ENCODE measurements at places on chromosomes 6 and 20.

- DNase-seq: no peak
These were observed 65.1 kb downstream of the CGA start for GRCh38 chr6:87029711-87030314.

- DNase-seq: no peak
These were observed 101.9 kb downstream of the LRFN2 start for GRCh38 chr6:40485300-40485699.

GRCh38 chr20:47493963-47494293 lies 7.8 kb upstream of the NCOA3 start:
- no peak for DNase-seq

DNA sequence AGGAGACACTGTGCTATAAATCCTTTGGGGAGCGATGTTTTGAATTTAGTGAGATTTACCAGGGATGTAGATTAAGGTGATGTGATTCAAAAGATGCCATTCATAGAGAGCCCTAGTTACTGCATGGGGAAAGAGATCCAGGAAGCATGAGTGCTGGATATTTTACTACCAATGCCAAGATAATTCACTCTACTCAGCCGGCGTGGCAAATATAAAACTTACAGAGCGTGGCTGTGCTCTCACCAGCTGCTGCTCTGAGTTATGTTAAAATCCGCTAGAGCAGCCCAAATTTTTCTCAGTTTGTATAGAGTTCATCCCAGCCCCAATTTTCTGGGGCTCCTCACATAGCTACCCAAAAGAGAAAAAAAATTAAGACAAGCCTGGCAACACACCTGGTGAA lies 48.6 kb downstream of the BFSP1 start:
- no peak for DNase-seq

GRCh38 chr20:24450624-24451376 lies 18.6 kb upstream of the SYNDIG1 start:
- DNase-seq: no peak

DNA sequence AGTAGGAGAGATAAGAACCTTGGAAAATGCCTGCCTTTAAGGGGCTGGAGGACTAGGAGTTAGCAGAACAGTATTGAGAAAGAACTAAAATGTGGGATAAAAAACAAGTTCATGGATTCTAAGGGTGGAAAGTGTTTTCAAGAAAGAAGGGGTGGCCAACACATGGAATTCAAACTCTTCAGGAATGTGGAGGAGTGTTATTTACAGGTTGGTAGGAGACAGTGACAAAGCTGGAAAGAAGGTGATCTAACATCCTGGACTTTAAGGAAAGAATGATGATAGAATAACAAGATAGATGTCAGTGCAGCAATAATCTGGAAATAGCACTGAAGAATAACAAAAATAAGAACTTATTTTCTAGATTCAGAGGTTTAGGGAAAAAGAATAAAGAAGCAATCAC lies 54.0 kb upstream of the TNFRSF21 start:
- no peak for DNase-seq

DNA sequence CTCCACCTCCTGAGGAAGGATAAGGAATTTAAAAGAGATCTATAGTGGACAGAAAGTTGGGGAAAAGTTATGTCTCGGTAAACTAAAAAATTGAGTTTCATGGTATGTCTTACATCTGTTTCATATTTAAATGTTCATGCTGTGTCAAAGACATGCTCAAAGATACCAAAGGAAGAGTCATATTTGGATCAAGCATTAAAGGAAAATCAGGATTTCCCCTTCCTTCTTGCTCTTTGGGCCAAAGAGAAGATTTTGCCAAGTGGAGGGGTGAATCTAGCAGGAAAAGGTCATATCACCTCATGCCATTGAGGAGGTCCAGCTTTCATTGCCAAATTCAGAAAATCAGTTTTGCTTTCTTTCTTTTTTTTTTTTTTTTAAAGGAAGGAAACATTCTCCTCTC lies 192.4 kb downstream of the OGFRL1 start:
- no peak for DNase-seq

DNA sequence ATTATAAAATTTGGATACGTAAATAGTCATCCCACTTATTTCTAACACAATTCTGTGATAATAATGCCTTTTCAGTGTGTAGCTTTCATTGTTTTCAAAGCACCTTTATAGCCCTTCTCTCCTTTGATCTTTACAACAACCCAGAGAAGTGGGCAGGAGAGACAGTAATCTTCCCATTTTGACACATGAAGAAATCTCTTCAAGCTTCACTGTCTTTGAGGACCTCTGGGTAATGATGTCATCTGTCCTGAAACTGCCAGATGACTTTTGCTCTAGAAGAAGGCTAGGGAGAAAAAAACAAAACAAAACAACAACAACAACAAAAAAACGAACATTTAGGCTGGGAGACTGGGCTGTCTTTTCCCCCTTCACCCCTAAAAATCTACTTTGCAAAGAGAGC lies 203.0 kb downstream of the KCNQ5 start:
- no peak for DNase-seq

- no peak for DNase-seq
These were observed 319.7 kb upstream of the MAN1A1 start for GRCh38 chr6:119669221-119669620.

GRCh38 chr20:56363491-56363890 lies 4.7 kb downstream of the FAM210B start:
- DNase-seq: no peak

GRCh38 chr6:42484261-42484660 lies 32.5 kb upstream of the TRERF1 start:
- DNase-seq: no peak

DNA sequence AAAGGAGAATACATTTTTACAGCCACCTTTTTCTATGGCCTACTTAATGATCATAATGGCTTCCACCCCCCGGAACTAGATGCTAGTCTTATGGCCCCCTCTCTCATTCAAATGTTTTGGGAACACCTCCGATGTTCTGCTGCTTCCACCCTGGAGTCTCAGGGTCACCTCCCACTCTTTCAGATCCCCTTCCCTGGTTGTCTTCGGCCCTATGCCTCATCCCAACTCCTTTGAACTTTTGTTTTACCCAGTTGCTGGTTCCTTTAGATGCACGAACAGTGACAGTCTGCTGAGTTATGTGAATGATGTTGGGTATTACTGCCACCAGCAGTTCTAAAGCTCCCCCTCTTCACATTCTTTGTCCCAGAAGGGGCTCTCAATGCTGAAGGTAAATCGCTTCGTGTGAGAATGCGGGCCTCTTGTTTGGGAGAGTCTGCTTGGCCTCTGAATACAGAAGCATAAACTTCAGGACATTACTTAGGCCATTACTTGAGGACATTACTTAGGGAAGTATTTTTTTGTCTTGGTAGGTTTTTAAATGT lies 309.1 kb downstream of the SOX4 start:
- DNase-seq: no peak

GRCh38 chr6:169996378-169997051 lies 245.1 kb downstream of the ERMARD start:
- DNase-seq: no peak

- no peak for DNase-seq
These were observed 9.0 kb downstream of the EEF1A1 start for GRCh38 chr6:73511796-73512195.

GRCh38 chr6:157088841-157089240 lies 234.5 kb downstream of the TMEM242 start:
- no peak for DNase-seq

DNA sequence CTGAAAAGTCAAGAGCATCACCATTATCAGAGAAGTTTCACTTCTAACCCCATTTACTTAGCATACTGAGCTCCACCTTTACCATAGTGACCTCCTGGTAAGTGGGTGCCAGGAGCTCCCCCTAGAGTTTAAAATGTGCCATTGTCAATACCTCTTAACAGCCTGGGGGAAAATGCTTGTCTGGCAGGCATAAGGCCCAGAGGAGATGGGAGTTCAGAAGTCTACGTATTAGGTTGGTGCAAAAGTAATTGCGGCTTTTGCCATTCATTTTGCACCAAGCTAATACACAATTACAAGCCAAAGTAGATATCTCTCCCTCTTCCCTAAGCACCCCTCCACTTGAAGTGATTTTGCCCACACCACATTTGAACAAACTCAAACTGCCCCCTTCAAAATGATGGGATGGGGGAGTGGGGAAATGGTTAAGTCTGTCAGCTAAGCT lies 919.0 kb downstream of the KIF16B start:
- no peak for DNase-seq

GRCh38 chr6:28807682-28808280 lies 116.0 kb downstream of the TRIM27 start:
- no peak for DNase-seq

- DNase-seq: no peak
These were observed 468.0 kb downstream of the PREX1 start for GRCh38 chr20:48359692-48360341.

GRCh38 chr6:157221817-157222175 lies 101.5 kb downstream of the TMEM242 start:
- DNase-seq: no peak

DNA sequence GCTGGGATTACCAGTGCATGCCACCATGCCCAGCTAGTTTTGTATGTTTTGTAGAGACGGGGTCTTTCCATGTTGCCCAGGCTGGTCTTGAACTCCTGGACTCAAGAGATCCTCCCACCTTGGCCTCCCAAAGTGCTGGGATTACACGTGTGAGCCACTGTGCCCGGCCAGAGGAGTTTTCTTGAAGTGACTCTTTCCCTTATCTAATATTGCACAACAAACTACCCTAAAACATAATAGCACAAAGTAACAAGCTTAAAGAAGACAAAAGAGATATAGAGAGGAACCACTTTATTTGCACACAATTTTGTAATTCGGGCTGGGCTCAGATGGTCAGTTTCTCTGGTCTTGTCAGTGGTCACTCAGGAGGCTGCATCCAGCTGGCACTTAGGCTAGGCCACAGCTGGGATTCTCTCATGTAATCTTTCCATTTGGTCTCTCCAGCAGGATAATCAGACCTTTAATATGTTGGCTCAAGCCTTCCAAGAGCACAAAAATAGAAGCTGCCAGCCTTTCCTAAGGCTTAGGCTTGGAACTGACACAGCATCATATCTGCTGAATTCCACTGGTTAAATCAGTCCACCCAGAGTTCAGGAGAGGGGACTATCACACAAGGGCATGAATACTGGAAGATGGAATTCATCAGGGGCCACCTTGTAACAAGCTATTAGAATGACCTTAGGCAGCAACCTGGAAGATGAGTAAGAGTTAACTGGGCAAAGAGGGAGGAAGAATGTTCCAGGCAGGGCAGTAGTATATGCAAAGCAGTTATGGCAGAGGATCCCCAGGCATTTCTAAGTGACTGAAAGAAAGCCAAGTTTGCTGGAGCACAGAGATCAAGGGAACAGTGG lies 56.7 kb upstream of the PNRC1 start:
- DNase-seq: no peak

DNA sequence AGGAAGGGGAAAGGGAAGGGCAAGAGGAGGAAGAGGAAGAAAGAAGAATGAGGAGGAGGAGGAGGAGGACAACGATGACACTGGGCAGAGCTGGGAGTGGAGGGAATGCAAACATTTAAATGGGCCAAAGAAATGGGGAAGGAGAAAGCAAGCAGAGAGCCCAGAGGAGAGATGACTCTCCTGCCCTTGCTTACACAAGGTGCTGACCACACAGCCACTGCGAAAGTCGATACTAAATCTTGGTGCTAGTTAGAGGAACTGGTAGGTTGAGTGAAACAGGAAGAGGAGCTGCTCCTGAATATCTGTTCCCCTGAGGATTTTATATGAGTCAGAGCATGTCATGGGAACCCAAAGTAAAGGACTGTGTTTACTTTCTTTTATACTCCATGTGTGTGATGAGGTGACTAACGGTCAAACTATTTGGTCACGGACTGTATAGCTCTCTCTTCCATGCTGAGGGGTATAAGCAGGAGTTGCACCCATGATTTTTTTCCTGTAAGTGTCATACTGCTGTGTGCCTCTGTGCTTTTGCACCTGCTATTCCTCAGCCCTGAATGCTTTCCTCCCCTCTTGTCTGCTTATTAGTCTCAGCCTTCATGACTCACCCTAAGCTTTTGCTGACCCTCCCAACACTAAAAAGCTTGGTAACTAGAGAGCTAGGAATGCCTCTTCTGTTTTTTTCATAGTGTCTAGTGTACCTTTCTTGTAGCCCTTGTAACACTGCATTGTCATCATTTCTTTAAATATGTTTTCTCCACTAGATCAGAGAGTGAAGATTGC lies 9.5 kb upstream of the PAQR8 start:
- DNase-seq: peak; percentile 31

DNA sequence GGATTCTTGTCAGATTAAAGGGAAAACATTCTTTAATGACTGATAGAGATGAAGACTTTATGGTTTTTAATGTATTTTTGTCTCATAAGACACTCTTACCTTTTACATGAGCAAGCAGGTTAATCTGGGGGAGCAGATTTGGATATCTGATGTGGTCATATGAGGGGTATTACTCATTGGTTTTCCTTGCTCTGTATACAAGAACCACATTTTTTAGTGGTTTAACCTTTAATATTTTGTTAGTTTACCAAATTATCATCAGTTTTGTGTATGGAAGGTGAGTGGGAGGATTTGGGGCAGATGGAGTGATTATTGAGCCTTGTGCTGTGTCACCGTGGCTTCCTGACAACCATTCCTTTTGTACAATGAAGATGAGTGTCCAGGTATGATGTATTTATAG lies 112.9 kb downstream of the FIG4 start:
- no peak for DNase-seq

DNA sequence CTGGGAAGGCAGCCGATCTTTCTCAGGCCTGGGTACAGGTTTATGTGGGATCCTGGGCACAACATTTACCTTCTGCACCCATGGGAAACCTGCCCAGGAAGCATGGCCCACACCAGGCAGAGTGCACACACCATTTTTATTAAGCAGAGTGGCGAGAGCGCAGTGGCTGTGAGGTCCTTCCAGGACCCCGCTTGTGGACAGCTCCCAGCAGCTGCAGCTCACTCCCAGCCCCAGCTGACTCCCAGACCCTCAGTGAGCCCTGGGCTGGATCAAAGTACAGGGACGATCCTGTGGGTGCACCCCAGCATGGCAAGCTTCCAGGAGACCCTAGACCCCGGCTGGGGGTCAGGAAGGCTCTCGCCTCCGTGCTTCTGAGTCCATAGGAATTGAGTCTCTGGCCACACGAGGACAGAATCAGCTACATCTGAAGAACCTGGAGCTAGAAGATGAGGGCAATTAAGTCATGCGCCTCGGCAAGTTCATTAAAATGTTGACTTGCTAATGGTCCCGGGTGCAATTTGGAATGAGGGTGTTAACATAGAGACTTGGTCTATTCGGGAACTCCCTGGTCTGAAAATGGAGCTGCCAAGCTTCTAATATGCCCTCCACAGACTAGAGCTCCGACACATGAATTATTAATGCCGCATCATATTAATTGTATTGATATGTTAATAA lies 65.4 kb upstream of the SLCO4A1 start:
- no peak for DNase-seq

- no peak for DNase-seq
These were observed 60.8 kb downstream of the LAMA4 start for GRCh38 chr6:112193535-112194051.

DNA sequence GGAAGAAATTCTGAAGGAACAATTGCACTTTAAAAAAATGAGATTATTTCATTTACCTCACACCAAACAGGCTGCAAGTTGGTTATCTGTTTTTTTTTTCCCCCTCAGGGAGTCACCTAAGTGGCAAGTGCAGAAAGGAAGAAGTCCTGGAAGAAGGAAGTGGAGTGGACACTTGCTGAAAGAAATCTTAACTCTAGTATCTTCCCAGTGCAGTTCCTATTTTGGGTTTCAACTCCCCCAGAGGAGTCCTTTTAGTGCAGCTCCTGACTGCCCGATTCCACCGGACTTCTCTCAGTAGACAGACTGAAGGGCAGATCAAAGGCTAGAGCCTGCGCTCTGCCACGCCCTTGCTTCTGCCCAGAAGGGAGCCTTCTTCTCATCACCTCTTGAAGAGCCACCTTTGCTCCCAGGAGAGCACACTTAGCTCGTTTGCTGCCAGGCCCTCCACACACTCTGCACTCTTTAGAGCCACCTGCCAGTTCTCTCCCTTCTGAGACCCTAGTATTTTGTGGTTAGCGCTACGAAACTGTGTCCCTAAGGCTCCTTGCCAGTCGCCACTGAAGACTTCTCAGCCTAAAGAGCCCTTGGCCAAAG lies 4.9 kb downstream of the MTCL3 start:
- DNase-seq: no peak
